ENCODE measurements at places on chromosomes 1 and 21.

- no peak for DNase-seq
Measured at GRCh38 chr21:43598416-43599120, 60.7 kb downstream of the HSF2BP start.

DNA sequence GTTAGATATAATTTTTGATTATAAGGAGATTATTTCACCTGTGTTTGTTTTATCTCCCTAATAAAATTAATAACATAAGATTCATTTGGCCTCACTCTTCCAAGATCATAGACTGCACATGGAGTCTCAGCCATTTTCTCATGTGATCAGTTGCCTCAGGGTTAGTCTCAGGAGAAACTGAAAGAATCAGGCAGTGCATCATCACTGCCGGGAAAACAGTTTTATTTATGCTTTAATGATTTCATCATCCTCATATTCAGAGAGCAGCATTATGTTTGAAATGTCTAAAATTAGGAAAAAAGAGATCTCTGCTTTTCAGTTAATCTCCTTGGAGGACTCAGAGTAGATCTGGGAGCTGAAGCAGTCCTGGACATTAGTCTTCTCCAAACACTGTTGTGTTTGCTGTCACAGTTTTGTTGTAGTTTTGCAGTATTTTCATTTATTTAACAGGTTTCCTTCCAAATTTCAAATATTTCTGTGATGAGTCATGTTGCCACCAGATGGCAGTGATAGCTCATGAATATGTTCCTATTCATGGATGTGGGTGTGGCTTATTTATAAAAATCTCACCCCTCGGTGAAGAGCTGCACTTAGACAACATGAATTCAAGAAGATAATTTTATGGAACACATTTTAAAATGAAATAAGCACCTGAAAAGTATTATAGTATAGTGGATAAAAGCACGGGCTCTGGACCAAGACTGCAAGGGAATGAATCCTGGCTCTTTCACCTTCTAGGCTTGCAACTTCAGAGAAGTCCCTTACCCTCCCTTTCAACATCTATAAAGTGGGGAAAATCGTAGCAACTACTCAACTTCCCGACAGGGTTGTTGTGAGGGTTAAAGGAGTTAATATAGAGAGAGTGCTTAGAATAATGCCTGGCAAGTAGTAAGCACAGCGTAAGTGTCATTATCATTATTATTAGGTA lies 31.2 kb downstream of the CHD1L start:
- peak; percentile 43 for DNase-seq

DNA sequence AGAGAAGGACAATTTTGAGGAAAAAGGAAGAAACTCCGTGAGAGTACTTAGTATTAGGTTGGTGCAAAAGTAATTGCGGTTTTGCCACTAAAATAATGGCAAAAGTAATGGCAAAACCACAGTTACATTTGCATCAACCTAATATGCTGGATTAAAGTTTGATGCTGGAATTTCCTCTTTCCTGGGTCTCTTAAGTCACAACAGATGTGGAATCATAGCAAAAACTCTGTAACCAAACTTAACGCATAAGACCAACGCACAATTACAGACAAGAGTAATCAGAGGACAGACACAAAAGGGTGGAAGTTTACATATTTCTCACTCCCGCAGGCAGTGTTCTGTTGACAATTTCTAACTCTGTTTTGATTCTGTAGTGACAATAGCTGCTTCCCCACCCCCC lies 182.4 kb downstream of the BACH1 start:
- no peak for DNase-seq

- DNase-seq = peak; percentile 91
Measured at GRCh38 chr1:100516857-100517256, 21.1 kb upstream of the GPR88 start.

DNA sequence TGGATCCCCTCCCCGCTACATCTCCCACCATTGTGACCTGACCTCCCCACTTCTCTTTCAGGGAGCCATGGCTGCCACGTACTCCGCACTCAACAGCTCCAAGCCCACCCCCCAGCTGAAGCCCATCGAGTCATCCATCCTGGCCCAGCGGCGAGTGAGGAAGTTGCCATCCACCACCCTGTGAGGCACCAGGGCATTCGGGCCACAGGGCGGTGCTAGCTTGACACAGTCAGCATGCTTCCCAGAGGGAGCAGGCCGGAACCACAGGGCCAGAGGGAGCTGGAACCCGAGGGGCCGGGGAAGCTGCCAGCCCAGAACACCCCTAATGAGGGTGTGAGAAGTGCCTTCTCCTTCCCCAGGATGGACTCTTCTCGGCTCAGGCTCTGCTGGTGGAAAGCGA lies 44.5 kb downstream of the RPS6KA1 start:
- no peak for DNase-seq

- DNase-seq = no peak
Measured at GRCh38 chr1:68570871-68571270, 74.0 kb upstream of the DEPDC1 start.

DNA sequence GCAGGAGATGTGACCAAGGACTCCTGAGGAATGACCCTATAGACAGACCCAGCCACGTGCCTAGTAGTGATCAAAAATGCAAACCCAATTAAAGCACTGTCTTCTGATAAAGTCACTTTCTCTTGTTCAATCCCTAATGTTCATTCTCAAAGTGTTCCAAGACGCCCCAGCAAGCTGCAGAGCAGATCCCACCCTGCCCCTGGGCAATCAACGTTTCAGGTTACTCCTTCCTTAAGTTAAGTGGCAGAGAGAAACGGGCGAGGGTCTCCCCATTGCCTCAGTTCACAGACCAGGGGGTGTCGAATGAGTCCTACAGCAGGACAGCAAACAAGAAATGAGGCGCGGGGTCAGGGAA lies 699 bp upstream of the RGS2 start:
- no peak for DNase-seq

GRCh38 chr1:196970182-196970581 lies 7.2 kb upstream of the CFHR5 start:
- DNase-seq = no peak

GRCh38 chr1:117106478-117106877 lies 15.1 kb downstream of the TRIM45 start:
- DNase-seq = no peak

GRCh38 chr1:32353431-32353830 lies 8.9 kb downstream of the FAM229A start:
- DNase-seq = no peak

- DNase-seq = no peak
Measured at GRCh38 chr1:228863776-228864175, 128.5 kb downstream of the RHOU start.

GRCh38 chr1:213828867-213829266 lies 158.9 kb upstream of the PROX1 start:
- no peak for DNase-seq

GRCh38 chr1:192698731-192699130 lies 62.8 kb downstream of the RGS13 start:
- DNase-seq = no peak

GRCh38 chr1:47023268-47024140 lies at the start of gene CYP4X1:
CYP4X1 (plus strand) TSS chr1:47023669; CDS start chr1:47023818, 149 bp downstream.
- DNase-seq = no peak

DNA sequence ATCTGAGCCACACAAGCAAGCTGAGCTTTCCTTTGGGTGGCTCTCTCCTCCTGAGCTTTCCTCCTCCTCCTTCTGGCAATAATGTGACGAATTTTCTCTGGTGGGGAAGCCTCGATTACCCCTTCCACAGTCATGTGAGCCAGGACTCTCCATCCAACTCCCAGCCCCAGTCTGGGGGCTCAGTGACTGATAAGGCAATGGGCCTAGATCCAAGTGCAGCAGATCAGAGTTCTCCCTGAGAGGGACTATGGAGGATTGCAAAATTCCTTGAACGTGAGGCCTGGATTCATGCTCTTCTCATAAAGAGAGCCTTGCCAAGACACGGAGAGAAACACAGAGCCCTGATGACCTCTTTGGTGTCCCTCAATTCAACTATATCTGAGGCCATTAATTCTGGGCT lies 31.3 kb upstream of the TRIM67 start:
- no peak for DNase-seq

GRCh38 chr1:229032375-229032774 lies 238.5 kb upstream of the RAB4A start:
- DNase-seq = no peak

- DNase-seq = no peak
Measured at GRCh38 chr1:212864201-212864600, 6.1 kb downstream of the FLVCR1 start.

DNA sequence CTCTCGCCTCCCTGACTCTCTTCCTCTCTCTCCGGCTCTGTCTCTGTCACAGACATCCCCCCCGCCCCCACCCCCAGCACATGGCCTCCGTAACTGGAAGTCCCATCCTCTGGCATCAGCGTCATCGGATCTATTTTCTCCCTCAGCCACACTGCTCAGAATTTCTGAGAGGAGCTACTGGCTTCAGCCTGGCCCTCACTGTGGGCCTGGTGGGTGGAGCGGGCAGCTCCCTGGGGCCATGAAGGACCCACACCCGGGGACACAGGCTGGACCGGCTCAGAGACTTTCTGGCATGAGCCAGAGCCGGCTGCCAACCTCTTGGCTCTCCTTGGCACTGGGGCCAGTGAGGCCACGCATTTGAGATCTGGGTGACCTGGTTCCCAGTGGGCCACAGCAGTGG lies 61.2 kb upstream of the CASZ1 start:
- DNase-seq = no peak

DNA sequence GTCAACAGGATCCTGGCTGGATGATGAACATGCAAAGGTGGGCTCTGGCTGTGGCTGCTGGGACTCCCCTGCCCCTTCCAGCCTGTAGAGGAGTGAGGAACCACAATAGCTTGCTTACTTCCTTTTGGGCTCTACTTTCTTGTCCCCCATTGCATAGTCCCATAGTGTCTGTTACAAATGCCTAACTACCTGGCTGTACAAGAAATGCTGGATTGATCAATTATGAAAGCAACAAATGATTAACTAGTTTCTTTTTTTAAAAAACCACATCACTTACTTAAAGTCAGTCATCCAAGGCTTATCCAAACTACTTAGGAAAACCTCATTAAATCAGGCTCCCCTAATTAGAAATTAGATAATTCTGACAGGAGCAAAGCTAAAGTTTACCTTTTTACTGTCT lies 514.1 kb upstream of the PKN2 start:
- DNase-seq = no peak

- DNase-seq = no peak
Measured at GRCh38 chr21:38802050-38803026, 3.4 kb upstream of the ETS2 start.

DNA sequence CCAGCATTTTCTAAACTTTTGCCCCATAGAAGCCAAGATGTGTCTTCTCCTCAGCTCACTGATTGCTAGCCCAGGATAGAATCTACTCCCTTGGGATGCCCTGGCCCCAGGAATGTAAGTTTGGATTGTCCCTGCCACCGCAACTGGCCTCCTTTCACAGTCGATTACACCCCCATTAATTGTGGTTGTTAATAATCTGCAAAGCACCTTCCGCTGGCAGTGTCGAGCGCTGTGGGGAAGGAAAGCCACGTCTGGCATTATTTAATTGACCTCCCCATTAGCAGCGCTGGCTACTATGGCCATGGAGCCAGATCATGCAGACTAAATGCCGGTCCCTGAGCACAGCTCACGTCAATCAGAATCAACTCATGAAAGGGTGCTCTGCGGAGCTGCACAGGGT lies 597.3 kb upstream of the PLXNA2 start:
- DNase-seq = no peak

DNA sequence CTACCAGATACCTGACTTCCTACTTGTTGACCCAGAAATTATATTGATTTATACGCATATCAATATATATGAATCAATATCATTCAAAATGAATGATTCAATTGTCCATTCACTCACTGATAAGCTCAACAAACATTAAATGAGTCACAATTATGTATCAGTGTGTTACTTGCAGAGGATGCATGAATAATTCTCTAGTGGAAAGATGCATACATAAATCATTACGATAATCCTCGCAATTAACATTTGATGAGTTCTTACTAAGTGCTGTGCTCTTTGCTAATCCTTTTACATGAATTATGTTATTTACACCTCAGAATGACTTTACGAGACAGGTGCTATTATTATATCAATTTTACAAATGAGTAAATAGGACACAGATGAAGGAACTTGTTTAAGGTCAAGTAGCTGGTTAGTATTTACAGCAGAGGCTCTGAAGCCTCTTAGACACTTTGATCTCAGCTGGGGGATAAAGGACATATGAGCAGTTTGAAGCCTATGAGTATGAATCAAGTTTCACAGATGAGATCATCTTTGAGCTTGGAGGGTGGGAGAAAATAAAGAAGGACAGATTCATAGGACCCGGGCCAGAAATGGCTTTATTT lies 112.8 kb upstream of the ADAMTS5 start:
- no peak for DNase-seq

- DNase-seq = peak; percentile 78
Measured at GRCh38 chr1:173330149-173330951, 123.2 kb upstream of the TNFSF4 start.

GRCh38 chr1:10213186-10213705 lies 2.9 kb downstream of the KIF1B start:
- DNase-seq = no peak

DNA sequence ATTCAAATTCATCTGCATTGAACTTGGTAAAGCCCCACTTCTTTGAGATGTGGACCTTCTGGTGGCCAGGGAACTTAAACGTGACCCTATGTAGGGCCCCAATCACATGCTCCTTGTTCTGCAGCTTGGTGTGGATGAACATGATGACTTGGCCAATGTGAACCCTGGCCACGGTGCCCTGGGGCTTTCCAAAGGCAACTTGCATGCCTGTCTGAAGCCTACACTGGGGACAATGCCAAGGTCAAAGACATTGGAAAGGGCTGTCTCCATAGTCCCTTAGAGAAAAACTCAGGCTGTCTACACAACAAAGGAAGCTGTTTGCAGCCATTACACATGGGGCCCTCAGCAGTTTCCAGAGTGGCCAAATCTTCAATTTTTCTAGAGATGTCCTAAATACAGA lies 8.9 kb upstream of the VPS13D start:
- no peak for DNase-seq

DNA sequence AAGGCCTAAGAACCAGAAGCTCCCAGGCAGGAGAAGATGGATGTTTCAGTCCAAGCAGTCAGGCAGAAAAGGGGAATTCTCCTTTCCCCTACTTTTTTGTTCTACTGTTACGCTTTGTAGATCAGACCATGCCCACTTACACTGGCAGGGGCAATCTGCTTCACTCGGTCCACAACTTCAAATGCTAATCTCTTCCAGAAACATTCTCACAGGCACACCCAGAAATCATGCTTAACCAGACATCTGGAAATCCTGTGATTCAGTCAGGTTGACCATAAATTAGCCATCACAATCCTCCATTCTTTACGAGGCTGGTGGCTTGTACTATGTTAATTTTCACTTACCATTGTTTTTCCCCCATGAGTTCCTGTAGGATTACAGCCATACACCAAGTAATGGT lies 23.8 kb upstream of the IL10 start:
- no peak for DNase-seq

DNA sequence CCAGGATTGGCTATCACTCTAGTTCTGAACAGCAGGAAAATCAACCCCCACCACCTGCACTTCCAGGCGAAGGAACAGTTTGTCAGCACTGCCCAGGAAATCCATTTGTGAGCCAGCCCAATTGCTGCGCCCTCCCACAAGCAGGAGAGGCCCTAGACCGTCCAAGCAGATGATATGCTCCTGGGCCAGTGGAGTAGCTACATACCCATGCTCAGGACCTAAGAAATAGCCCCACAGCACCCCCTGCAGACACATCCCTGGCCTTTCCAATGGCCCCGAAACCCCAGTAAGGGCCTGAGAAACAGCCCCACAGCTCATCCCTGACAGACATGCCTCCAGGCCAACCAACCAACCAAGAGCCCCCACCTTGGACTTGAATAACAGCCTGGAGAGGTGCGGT lies 111.5 kb upstream of the ZC3H11B start:
- DNase-seq = no peak

GRCh38 chr1:59455206-59455605 lies 158.3 kb downstream of the FGGY start:
- no peak for DNase-seq
